Stimulated activated CD8-positive, alpha-beta memory T cell treated with anti-CD3 and anti-CD28 coated beads, Interleukin-7, amount 100 ng/mL, for 48 hours (primary cell): ENCODE measurements at places on chromosomes 2 and 18.

DNA sequence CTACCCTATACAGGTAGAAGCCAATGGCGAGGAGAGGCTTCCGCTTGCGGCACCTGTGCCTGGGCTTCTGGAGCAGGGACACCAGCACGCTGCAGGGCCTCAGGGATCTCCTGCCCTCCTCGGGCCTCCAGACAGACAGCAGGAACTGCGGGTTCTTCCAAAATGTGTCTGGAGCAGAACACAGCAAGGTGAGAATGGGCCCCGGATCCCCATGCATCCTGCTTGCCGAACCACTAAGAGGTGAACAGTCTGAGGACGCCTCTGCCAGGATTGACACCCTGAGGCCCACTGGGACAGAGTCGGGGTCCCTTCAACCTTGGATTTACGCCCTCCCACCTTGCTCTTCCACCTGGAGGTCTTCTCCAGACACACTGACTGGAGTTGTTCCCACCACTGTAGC, 25.4 kb downstream of the CAPN14 start:
- no peak for DNase-seq

- no peak for DNase-seq
Measured at GRCh38 chr2:164127971-164128527, 392.2 kb upstream of the FIGN start.

GRCh38 chr18:75369026-75369721, 58.3 kb downstream of the SMIM21 start:
- DNase-seq = no peak

GRCh38 chr2:72004201-72004915, 143.3 kb downstream of the CYP26B1 start:
- no peak for DNase-seq

DNA sequence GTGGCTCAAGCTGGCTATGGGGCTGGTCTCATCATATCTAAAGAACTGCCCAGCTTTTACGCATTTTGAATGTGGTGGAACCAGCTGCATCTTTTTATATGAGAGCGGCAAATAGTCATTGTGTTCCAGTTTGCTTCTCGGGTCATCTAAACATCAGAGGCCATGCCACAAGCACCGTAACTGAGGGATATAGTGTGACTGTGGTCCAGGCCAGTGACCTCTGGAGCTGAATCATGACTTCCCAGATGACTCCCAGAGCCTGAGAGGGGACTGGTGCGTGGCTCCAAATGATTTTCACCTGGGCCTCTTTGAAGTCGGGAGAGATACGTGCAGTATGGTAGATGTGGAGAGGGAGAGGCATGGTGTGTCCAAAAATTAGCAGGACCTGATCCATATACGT, 271.0 kb downstream of the NEDD4L start:
- DNase-seq = no peak

- DNase-seq = no peak
Measured at GRCh38 chr18:62850619-62851306, 135.4 kb downstream of the PHLPP1 start.

- no peak for DNase-seq
Measured at GRCh38 chr2:204984518-204984917, 439.2 kb downstream of the PARD3B start.

DNA sequence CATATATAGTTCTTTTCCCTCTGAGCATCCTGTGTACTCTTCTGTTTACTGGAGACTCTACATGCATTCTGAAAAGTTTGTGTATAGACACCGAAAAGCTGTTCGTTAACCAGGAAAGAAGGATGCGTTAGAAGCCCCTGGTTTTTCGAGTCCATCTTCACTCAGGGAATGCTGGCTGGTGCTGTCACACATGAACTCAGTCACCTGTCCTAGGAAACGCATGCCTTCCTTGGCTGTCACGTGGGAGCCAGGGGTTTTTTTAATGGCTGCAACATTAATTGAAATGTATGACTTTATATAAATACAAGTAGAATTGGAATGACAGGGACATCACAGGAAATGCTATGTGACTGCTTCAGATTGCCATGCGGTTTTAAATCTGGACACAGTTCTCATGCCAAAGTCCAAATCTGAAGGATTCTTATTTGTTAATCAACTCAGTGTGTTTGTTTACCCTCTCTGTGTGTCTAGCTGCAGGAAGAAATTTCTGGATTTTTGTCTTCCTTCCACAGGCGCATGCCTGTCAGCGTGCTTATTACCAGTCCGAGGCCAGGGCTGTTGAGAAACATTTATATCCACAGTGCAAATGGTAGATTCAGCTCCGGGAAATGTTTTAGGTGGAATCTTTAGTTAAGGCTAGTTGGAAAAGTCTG, 2.6 kb downstream of the RAMP1 start:
- no peak for DNase-seq

DNA sequence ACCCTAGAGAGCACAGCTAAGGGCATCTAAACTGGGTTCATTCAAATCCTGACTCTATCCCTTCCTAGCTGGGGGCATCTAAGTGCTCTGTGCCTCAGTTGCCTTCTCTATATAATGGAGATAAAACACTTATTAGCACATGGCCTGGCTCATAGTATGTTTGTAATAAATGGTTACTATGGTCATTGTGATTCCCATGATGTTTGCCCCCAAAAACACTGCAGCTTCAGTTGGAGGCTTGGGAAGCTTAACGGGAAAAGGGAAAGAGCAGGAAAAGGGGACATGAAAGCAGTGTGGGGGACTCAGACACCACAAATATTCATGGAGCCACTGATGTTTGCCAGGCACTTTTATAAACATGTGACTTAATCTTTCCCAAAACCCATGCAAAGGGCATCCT, 118.1 kb downstream of the INHBB start:
- no peak for DNase-seq

DNA sequence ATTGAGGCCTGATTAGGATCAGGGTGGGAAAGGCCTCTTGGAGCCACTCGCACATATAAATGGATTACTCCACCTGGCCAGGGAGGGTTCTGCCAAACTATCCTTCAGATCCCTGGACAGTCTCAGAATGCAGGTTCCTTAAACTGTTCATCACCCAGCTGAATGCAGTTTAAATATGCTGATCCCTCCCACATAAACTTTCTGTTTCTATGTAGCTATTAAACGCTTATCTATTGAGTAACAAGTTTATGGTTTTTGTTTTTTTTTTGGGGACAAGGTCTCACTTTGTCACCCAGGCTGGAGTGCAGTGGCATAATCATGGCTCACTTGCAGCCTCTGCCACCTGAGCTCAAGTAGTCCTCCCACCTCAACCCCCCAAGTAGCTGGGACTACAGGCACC, 1.9 kb downstream of the CAD start:
- no peak for DNase-seq

GRCh38 chr2:235666213-235666781, 172.5 kb downstream of the AGAP1 start:
- no peak for DNase-seq

GRCh38 chr2:80300346-80300745, 4.2 kb downstream of the LRRTM1 start:
- DNase-seq = no peak

GRCh38 chr2:124254621-124255020, 229.5 kb downstream of the CNTNAP5 start:
- no peak for DNase-seq

DNA sequence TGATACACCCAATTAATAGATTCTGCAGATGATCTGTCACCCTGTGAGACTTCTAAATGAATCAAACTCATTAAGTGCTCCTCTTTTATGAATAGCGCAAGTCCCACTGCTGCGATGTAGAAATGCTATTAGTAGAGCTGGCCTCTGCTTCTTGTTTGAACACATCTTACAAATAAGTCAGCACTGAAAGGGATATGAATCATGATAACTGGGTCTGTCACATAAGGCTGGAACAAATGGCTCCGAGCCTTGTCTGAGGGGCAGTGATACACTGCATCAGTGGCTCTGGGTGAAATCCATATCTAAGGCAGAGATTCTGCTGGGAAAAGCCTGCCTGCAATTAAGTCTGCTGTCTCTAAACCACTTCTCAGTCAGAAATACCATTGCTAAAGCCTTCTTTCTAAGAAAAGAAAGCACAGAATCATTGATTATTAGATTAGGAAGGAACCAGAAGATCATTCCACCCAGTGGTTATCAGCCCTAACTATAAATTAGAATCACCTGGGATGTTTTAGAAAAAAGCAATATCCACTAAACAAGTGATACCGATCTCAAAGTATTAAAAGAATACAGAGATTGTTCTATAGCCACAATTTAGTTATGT, 75.2 kb downstream of the SLC5A7 start:
- DNase-seq = no peak

DNA sequence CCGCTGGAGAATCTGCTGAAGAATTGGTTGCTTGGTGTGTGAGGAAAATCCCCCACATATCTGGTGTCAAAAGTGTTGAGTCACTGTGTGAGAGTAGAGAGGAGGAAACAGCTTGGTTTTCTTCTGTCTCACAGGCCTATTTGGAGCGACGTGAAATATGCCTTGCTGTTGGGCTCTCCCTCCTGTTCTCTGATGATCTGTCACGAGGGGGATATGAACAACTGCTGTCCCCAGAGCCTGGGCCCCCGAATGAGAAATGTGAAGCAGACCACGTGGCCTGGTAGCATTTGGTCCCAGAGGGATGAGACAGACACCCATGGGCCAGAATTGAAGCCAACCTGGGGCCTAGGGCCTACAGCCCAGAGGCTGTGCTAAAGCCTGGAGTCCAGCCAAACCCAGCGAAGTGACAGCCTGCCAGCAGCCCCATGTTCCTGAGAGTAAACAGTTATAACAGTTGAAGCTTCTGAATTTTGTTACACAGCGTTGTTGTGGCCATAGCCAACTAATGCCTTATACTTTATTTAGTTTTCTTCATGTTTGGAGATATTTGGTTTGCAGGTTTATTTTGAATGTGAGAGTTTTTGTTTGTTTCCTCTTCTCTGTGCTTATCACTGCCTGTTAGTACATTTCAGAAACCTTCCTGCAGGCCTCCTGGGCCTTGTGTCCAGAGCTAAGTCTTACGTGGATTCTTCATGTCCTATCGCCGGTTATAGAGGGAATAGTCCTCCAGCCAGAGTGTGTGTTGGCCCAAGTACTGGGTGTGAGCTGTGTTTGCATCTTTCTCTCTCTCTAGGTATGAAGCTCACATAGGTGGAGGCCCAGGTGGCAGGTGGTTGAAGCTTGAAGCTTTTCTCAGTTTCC, 18.7 kb upstream of the COLEC12 start:
- DNase-seq = no peak

DNA sequence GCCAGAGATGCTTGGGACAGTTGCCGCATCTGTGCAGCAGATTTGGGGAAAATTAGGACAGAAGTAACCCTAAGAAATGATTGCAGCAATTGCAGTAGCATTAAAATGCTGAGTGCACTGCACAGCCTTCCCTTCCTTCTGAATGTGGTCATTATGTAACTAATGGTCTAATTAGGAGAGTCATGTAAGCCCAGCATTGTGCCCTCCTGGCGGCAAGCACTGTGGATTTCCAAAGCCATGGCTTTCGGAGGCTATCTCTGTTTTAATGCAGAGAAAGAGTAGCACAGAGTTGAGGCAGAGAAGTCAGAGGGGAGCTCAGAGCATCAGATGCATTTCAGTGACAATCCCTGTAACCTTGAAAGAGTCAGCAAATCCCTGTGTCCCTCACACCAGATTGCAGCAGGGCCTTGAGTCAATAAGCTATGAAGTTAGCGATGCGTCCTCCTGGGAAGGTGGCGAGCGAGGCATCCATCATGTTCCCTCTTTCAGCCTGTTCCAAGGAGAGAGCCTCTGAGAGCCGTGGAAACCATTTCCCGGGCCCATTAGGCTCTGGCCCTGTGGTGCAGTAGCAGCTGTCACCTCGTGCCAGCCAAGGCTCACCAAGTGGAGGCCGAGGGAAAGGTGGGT, 307.2 kb downstream of the FBXO15 start:
- DNase-seq = no peak

- DNase-seq = no peak
Measured at GRCh38 chr18:62189208-62189607, 2.2 kb downstream of the RELCH start.

- DNase-seq = no peak
Measured at GRCh38 chr2:206160807-206161179, 1.1 kb downstream of the EEF1B2 start.

DNA sequence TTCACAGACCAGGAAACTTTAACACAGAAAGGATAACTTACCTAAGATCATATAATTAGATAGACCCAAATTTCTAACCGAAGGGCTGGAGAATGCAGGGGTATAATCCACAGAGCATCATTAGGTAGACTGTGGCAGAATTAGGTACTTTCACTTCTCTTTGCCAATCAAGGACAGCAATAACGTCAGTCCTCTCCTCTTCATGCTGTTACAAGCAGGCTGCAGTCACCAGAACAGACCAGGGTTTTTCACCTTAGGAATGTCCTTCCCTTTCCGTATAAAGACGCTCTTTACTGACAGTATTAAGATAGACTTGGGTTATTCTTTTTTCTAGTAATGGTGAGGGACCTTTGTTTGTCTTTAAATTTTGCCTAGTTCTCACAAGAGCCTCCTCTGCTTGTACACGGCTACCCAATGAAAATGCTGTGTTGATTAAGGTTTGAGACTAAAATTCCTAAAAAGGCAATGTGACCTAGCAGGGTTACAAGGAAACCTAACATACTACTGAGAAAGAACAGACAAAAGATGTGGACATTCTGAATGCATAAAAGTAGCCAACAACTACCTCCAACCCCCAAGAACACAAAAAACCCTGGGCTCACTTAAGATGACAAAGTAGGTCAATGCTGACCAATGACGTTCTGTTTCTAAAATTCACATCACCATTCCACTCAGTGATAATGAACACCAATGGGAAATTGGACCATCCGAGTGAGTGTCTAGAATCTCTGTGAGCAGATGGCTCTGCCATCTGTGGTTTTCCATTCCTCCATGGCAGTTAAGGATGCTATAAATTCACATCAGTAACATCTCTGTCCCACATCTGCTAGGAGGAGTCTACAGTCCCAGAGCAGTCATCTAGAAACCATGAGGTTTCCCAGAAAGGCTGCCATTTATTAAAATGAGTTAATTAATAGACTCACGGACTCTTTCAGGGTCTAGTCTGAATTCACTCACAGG, 2.1 kb downstream of the PDIA6 start:
- no peak for DNase-seq

GRCh38 chr18:51251625-51252024, 54.1 kb upstream of the MEX3C start:
- DNase-seq = no peak

- no peak for DNase-seq
Measured at GRCh38 chr2:216594081-216594480, 39.1 kb upstream of the IGFBP2 start.

GRCh38 chr2:18186816-18187613, 308.5 kb downstream of the KCNS3 start:
- DNase-seq = no peak

- no peak for DNase-seq
Measured at GRCh38 chr2:237723602-237724001, 75.0 kb upstream of the RBM44 start.

DNA sequence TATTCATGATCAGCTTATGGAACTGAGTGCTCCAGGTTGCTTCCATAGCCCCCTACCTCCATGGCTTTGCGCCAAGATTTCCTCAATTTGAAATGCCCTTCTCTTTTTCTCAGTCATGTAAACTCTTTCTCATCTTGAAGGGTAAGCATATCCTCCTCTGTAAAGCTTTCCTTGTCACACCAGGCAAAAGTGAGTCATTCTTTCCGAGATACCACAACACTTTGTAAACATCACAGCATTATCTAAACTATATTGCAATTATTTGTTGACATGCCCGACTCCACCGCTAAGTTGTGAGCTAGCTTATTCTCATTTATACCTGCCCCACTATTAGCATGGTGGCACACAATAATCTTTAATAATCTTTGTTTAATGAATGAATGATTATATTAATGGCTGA, 419.5 kb upstream of the CHST9 start:
- no peak for DNase-seq
